ENCODE measurements at places on chromosomes 1 and 21.

GRCh38 chr1:14922942-14923726, 230.4 kb upstream of the TMEM51 start:
- no peak for DNase-seq

GRCh38 chr1:178580876-178581275, 68.0 kb downstream of the TEX35 start:
- DNase-seq, result no peak

GRCh38 chr1:31239653-31240241, at the start of gene NKAIN1:
Gene NKAIN1, minus strand, starts transcription at chr1:31239887. Its CDS starts 340 bp downstream, at chr1:31239547.
- no peak for DNase-seq

DNA sequence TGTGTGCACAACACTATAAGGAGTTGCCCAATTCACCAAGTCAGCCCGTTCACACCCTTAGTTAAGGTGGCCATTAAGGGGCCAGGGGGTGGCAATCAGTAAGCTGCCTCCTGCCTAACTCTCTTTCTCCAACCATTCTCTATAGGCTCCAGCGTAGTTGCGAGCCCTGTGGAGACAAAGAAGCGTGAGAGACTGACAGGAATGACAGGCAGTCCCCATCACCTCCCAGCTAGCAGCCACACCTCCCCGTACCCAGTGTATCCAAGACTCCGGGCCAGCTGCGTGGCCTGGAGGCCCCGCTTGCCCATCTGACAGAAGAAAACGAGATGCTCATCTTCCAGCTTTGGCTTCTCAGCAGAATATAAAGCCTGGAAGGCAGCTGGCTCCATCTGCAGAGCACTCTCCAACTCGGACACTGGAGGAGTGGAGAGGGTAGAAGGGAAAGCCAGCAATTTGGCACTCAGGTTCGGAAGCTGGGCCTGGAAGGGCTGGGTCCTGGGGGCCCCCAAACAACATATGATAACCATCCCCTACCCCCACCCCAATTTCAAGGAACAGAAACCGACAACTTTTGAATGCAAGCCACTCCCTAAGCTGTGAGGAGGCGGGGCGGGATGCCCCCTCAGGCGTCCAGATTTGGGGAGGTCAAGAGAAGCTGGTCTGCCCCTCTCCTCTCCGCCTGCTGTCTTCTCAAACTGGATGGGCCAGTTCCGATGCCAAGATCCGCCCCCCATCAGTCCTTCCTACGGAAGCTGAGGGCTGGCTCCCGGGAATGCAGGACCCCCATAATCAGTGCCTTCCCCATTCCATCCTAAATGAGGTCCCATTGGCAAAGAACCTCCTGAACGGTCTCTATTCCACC, 872 bp downstream of the TSTD1 start:
- no peak for DNase-seq

GRCh38 chr1:66294707-66295370, 239.1 kb upstream of the SGIP1 start:
- no peak for DNase-seq
